ENCODE measurements at places on chromosomes 3 and 15.

GRCh38 chr15:83443076-83443847 lies 3.9 kb upstream of the SH3GL3 start:
- no peak for DNase-seq

- DNase-seq = peak; percentile 86
Observed at GRCh38 chr3:43389388-43390254, 103.3 kb downstream of the SNRK start.

DNA sequence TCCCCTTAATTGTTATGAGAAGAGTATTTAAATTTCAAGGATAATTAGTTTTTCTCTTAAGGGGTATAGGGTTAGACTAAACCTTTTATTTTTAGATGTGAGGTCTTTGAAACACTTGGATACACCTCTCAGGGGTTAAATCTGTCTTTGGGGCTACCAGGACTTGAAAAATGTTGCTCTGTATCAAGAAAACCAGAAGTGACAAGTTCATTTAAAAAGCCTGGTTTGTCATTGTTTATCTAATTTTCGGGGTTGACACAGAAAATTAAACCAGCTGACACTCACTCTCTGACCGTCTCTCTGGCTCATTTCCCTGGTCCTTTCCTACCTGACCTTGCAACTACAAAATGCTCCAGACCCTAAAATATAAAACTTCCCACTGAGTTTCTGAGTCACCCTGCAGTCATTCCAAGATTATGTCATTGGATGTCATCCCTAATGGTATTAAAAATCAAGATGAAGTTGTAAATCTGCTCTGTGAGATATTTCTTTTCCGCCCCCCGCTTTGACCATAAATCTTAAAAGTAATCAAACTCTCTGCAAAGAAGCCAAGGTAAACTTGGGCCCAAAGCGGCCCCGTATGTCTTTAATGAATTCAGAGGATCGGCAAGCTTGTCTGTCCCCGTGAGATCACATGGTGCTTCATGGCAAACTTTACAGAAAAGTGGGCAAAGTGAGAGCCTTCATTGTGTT lies 32.9 kb upstream of the SKOR1 start:
- no peak for DNase-seq

- no peak for DNase-seq
Observed at GRCh38 chr15:64112904-64113303, 17.1 kb downstream of the SNX1 start.

DNA sequence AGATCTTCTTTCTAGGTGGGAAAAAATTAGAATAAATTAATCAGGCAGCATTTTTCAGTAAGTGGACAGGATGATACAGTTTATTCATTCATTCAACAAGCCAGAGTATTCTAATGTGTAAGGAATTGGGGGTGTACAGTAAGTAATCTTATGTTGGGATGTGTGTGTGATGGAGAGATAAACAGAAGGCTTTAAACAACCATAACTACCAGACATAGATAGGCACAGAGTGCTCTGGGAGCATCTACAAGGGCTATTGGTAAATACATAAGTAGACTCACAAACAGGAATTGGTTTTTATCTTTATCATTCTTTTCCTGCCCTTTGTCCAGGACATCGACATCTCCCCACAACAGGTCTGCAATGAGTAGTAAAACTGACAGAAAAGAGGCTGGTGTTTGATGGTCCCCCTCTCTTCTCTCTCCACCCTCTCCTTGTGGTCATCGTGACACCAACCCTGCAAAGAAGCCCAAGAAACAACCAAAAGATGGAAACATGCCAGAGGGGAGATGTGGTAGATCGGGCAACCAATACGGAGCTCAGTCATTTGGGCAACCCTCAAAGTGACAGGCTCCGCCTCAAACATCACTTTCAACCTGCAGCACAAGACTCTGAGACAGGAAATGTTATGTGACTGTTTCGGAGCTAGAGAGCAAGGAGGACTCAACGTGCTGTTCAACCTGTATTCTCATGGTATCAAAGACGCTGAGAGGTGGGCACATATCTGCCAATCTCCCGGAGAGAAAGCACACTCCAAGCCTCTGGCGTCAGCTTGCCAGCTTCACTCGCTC lies 28.7 kb upstream of the B3GNT5 start:
- peak; percentile 24 for DNase-seq

DNA sequence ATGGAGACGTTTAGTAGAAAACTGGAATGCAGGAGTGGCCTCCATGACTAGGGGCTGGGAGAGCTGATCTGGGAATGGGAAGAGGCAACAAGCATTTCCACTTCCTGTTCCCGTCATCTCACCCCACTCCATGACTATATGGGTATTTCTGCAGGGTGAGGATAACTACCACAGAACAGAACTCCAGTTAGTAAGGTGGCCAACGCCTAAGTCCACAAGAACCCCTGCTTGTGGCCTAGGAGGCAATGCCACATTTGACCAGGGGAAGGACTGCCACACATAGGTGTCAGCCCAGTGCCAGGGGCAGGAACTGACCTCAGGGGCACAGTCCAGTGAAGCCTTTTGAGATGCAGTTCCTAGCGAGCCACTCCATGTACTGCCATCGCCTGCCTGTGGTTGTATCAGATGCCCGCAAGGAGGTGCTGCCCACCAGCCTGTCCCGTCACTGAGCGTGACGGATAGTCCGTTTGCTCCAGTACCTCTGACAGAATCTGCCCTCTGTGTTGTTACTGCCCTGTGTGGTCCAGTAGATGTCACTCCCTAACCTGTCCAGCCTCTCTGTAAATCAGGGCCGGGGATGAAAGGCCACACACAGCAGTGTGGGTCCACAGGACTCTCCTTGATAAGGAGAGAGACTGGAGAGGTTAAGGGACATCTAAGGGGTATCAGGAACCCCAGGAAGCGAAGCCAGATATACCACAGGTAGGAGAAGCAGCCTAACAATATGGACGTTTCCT lies 3.5 kb upstream of the MTFMT start:
- peak; percentile 41 for DNase-seq

GRCh38 chr3:82038556-82038955 lies 277.1 kb upstream of the GBE1 start:
- no peak for DNase-seq

DNA sequence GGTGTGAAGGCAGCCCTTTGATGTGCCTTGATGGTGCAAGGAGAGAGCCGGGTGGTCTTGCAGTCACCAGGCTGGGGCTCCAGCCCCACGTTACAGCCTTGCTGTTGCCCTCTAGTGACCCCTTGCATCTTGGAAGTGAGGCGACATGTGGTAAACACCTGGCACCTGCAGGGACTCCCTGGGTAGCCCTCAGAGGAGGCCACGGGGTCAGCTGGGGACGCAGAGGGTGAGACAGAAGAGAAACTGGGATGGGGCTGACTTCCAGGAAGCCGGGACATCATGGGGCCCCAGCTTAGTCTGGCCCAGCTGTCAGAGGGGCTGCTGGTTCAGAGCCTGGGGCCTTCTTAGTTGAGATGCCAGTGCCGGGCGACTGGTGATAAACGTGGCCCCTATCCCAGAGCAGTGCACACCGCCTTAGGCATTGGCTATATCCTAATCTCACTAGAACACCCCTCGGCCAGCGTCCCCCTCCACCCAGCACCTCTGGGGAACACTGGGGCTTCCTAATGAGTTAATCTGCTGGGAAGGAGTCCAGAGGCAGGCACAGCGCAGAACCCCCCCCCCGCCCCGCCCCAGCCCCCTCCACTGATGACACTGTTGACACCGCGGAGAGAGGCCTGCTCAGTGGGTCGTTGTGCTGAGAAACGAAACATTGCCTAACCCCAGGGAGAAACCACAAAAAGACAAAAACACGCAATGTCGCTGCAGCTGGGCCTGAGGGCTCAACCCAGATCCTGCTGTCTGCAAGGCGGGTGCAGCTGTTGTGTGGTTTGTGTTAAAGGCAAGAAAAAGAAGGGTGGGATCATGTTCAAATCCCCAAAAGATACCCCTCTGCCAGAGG lies 60.5 kb upstream of the KLF13 start:
- DNase-seq = peak; percentile 76

DNA sequence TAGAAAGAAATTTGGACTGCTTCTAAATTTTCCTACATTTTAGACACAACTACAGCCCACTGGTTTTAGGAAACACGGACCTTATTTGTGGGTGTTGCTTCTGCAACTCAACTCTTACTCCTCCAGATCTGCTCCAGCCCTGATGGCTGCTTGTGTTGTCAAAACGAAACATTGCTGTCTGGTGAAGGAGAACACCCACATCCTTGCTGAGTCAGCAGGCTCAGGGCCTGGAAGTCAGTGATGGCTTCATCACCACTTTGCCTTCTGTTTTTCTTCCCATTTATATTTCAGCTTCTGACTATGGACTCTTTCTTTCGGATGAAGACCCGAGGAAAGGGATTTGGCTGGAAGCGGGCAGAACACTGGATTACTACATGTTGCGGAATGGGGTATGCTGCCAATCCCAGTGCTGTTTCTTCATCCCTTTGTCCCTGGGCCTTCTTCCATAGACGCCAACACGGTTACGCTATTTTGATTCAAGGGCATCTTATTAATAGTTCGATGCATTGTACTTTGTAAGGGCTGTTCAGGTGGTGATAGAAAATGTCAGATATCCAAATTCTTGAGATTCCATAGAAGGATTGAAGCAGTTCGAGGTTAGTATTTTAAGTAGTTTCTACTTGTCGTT lies 392.6 kb upstream of the TPM1 start:
- DNase-seq = no peak

DNA sequence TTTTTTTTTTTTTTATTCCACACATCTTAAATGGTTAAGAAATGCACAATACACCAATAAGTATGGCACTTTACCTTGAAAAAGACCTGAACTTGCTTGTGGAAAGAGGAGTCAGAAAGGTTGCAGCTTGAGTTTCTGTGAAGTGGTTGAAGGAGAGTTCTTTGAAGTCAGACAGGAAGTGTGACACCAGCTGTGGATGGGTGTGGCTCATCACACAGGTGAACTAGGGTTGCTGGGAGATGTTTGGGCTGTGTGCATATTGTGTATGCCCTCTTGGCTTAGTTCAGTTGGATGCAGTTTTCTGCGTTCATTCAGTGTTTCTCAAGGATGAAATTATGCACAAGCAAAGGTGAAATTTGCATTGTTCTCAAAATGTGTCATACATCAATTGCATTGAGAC lies 6.3 kb downstream of the AEN start:
- DNase-seq = peak; percentile 90

DNA sequence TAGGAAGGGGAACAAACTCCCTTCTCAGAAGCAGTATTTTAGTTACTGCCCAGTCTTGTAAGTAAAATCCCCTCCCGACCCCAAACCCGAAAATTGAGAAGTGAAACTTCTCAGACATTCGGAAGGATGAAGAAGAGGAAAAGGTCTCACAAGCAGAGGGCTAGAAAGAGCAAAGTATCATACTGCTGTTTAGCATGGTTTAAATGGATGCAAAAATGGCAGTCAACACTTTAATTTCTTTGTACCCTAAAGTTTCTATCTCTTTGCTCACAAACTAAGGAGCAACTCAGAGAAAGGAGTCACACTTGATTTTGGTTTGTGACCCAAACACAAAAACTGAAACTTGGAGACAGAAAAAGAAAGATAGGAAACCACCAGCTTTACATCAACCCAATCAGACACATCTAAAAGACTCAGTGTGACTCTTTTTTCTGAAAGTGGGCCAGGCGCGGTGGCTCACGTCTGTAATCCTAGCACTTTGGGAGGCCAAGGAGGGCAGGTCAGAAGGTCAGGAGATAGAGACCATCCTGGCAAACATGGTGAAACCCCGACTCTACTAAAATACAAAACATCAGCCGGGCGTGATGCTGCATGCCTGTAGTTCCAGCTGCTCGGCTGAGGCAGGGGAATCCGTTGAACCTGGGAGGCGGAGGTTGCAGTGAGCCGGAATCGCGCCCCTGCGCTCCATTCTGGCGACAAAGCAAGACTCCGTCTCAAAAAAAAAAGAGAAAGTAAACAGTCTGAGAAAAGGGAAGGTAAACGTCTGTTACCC lies 63.2 kb upstream of the ATP11B start:
- DNase-seq = no peak

- no peak for DNase-seq
Observed at GRCh38 chr15:43998607-43999006, 171.8 kb downstream of the WDR76 start.

DNA sequence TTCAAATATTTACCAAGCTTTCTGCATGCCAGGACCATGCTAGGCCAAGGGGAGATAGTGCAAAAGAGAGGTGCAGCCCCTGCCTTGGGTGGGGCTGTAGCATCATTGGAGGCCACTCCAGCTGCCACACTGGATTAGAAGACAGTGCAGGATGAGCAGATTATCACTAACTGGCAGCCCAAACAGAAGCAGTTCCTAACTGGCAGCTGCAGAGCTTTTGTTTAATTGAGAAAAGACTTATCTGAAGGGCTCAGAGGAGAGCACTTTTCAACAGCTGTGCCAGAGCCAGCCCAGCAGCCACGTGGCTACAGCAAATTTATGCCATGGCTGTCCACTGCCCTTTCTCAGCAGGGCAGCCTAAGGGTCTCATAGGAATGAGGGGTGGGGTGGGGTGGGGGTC lies 13.5 kb upstream of the ACSBG1 start:
- no peak for DNase-seq

DNA sequence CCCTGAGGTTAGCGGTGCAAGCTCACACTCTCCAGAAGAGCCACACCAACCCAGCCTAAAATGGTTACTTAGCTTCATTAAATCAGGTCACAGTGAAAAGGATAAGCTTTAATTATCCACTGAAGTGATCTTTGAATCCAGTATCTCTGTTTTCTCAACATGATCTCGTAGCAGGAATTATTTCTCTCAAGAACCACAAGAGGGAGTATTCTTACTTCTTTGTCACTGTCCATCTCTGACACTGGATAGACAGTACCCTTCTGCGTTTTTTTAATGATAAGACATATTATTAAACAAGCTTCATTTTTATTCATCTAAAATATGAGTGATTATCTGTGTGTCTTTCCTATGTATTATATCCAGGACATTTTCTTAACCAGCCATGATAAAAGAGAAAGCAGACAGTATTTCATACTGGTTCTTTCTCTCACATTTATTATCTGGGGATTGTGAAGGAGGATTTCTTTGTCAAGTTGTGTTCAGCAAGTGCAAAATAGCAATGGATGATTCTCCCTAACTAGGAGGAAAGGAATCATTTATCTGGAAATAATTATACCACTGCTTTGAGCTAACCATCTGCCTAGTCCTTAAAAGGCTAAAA lies 105.4 kb upstream of the CCDC54 start:
- DNase-seq = peak; percentile 13

DNA sequence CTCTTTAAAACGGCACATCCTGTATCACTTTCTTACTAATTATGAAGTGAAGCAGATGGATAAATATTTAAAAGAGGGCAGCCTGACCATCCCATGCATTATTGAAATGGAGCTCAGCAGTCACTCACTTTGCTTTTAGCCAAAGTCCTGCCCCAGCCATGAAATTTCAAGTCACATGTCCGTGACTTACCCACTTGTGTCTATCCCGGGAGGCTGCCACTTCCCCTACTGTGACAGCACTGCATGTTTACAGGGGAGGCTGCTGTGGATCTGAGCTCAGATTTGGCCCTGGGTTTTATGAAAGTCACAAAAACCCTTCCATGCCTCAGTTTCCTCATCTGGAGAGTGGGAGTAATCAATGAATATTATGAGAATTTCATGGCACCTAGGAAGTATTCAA lies 17.9 kb upstream of the LRRK1 start:
- no peak for DNase-seq

- no peak for DNase-seq
Observed at GRCh38 chr3:177251755-177252154, 54.5 kb upstream of the TBL1XR1 start.

- DNase-seq = no peak
Observed at GRCh38 chr3:64203216-64203615, 22.1 kb downstream of the PRICKLE2 start.

- DNase-seq = no peak
Observed at GRCh38 chr3:114506591-114507300, 212.9 kb downstream of the TIGIT start.
